ENCODE measurements at places on chromosomes 7 and 10.

DNA sequence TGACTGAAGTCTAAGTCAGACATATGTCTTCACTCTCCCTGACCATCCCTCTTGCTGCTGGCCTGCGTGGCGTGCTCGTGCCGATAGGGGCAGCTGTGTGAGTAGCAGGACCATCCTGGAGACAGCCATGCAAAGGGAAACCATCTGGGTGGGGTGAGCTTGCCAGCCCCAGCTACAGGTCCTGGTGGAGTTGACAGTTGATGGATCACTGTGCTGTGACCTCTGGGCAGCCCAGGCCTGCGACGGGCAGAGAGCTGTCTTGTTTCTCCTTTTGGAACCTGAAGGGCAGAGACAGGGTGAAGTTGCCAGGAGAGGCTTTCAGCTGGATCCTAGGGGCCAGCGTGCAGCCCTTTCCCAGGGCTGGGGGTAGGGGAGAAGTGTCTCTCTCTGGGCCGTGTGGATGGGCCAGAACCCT is 44.7 kb downstream of the GRK5 start:
- peaks cover 8% of the 10 kb centered on the region for H3K4me1 ChIP-seq
- H3K27ac ChIP-seq, result peak overlapping the region; percentile 49
- peaks cover 3% of the 10 kb centered on the region for H3K36me3 ChIP-seq
- DNase-seq, result no peak
- H3K4me3 ChIP-seq, result no peak overlapping the region
- no peaks in the 10 kb centered on the region for H3K27me3 ChIP-seq

DNA sequence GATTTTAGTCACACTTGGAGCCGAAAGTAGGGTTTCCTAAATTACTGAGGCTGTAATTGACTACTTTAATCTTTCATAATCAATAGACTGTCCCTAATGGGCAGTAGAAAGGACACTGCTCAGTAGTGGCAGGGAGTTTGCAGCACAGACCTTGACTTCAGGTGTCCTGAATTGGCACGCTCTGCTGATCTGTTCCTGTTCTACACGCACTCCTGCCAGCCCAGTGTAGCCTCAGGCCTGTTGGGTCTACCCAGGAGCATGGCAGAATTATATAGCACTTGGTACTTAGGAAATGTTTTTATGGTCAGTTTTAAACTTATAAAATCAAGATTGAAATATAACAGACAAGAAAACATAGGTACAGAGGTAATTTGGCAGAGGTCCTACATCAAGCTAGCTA is 9.0 kb downstream of the EIF4H start:
- peak overlapping the region; percentile 19 for H3K4me3 ChIP-seq
- H3K4me1 ChIP-seq, result peaks cover 63% of the 10 kb centered on the region
- H3K27ac ChIP-seq, result peak overlapping the region; percentile 67

- no peak overlapping the region for H3K4me3 ChIP-seq
- H3K27me3 ChIP-seq, result peaks cover 10% of the 10 kb centered on the region
- peaks cover 2% of the 10 kb centered on the region for H3K4me1 ChIP-seq
- no peak overlapping the region for H3K27ac ChIP-seq
- H3K36me3 ChIP-seq, result no peaks in the 10 kb centered on the region
- DNase-seq, result peak; percentile 16
Observed at GRCh38 chr7:6558837-6559236, 7.6 kb upstream of the GRID2IP start.

- no peak overlapping the region for H3K4me3 ChIP-seq
- no peak for DNase-seq
- no peaks in the 10 kb centered on the region for H3K27me3 ChIP-seq
- peaks cover 10% of the 10 kb centered on the region for H3K4me1 ChIP-seq
Observed at GRCh38 chr7:135998081-135998480, 20.9 kb upstream of the MTPN start.

DNA sequence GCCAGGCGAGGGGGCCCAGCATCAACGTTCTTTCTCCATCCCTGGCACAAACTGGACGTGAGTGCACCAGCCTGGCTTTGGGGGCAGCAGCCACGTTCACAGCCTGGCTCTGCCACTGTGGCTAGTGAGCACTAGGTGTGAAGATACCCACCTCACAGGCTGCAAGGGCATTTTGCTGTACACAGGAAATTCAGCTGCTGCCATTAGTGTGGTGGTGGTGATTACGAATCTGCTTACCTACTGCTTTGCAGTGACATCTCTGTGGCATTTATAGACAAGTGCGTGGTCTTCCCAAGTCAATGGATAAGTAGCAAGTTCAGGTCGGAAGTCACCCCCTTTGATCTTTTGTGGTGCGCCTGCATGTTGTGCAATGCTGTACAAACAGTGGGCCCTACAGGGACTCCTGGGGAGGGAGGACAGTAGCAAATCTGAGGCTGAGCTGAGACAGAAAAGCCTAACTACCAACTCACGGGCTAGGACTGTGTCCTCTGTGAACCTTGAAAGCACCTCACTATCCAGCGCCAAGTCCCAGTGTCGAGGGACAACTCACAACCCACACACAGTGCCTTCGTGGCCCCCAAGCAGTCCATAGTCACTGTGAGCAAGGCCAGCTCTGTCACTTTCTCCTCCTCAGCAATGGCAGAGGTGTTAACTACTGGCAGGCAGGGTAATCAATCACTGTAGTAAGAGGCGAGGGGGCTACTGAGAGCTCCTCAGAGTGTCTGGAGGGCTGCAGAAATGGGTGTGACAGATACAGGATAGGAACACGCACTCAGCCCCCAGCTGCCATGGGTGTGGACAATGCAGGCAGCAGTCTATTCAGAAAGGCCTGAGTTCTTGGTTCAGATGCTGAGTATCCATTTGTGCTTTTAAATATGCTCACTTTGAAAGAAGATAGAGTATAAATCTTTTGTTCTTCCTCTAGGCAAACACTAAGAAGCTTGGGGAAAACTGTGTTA is 17.0 kb upstream of the MMP21 start:
- H3K27ac ChIP-seq, result peak overlapping the region; percentile 70
- no peaks in the 10 kb centered on the region for H3K27me3 ChIP-seq
- H3K4me1 ChIP-seq, result peaks cover 8% of the 10 kb centered on the region
- H3K36me3 ChIP-seq, result peaks cover 17% of the 10 kb centered on the region
- H3K4me3 ChIP-seq, result no peak overlapping the region
- DNase-seq, result no peak

- no peaks in the 10 kb centered on the region for H3K36me3 ChIP-seq
- no peaks in the 10 kb centered on the region for H3K27me3 ChIP-seq
- H3K27ac ChIP-seq, result no peak overlapping the region
- no peaks in the 10 kb centered on the region for H3K4me1 ChIP-seq
- no peak overlapping the region for H3K4me3 ChIP-seq
Observed at GRCh38 chr10:59060852-59061251, 115.6 kb upstream of the PHYHIPL start.

DNA sequence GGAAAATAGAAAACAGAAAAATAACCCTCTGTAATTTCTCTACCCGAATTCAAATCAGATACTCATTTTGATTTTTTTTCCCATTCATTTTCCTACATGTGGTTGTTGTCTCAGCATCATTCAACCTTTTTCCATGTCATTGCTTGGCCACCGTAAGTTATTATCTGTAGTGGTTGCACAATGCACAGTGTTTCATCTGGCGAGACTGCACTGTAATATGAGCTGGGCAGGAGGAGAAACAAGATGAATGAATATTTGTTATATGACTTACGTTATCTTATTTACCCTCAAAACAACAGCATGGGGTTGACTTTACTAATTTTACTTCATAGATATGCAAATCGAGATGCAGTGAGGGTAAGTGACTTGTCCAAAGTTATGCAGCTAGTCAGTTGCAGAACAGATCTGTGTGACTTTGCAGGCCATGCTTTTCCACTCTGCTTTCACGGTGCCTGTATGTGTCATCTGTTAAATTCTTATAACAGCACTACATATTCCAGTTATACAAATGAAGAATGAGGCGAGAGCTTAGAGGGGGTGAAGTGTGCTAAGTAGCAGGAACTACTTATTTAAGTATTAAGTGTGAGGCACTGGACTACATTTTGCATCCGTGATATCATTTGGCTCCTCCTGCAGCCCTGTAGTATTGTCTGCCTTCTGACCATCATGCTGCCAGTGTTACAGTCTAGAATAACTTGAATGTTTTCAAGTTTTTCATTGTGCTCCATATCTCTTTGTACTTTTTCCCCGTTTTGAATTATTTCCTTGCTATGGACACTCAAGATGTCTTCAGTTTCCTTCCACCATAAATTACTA is 56.7 kb downstream of the ZMYND11 start:
- peaks cover 17% of the 10 kb centered on the region for H3K4me1 ChIP-seq
- DNase-seq, result no peak
- H3K36me3 ChIP-seq, result peaks cover 5% of the 10 kb centered on the region
- H3K27me3 ChIP-seq, result no peaks in the 10 kb centered on the region
- no peak overlapping the region for H3K4me3 ChIP-seq

DNA sequence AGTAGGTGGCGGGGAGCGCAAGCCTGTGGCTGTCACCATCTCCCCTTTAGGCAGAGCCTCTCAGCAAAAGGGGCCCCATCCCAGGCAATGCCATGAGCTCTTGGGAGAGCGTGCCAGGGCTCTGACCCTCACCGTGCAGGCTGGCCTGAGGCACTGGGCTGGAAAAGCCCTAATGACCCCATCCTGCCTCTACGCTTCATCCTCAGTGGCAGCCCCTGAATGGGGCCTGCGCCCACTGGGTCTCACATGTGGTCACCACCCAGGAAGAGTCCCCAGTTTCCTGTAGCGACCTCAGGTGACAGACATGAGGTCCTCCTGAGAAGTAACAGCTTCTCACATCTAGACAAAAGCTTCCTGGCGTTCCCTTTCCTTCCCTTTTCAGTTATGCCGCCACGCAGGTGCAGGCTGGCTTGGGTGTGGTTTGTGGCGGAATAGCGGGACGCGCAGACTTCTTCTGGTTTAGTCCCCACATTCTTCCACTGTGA is 59.2 kb downstream of the CLEC2L start:
- no peaks in the 10 kb centered on the region for H3K4me1 ChIP-seq
- DNase-seq, result no peak
- H3K27me3 ChIP-seq, result no peaks in the 10 kb centered on the region
- no peak overlapping the region for H3K27ac ChIP-seq
- H3K36me3 ChIP-seq, result peaks cover 41% of the 10 kb centered on the region

DNA sequence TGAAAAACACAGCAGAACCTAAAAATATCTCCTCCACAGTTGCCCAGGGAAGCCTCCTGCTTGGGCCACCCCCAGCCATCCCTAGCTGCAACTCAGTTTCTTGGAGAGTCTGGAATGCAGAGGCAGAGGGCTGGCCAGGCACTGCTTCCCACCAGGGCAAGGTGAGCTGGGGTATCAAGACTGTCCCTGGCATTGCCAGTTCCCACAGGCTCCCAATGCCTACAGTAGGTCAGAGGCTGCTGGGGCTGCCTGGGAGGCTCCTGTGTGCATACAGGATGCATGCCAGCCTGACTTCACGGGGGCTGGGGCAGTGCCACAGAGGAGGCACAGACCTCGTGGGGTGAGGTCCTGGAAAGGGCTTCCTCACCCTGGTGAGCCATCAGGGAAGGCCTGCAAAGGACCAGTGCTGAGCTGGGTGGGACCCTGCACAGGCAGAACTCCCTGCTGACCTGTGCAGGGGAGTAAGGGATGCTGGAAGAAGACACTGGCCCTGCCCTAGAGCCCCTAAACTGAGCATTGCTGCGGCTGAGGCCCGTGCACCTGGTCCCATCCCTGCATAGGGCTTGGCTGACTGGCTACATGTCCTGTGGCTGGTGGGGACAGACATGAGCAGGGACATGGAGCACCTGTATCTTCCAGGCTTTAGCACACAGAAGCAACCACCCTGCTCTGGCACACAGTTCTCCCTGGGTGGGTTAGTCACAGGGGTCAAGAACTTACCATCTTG is 121.9 kb upstream of the RET start:
- no peak for DNase-seq
- H3K36me3 ChIP-seq, result no peaks in the 10 kb centered on the region
- H3K27ac ChIP-seq, result no peak overlapping the region
- peaks cover 38% of the 10 kb centered on the region for H3K27me3 ChIP-seq
- H3K4me1 ChIP-seq, result no peaks in the 10 kb centered on the region
